ENCODE measurements at places on chromosomes 3 and 15. TPM values are rescaled to one million over a fixed set of nuclear protein-coding genes. Genes with fewer than 3 reads are reported as not detected.

- H3K27me3 ChIP-seq, result no peaks in the 10 kb centered on the region
- DNase-seq, result no peak
Observed at GRCh38 chr3:2838546-2839157, 271.5 kb downstream of the IL5RA start.

- no peaks in the 10 kb centered on the region for H3K27me3 ChIP-seq
- H3K27ac ChIP-seq, result no peak overlapping the region
- no peaks in the 10 kb centered on the region for H3K36me3 ChIP-seq
- no peaks in the 10 kb centered on the region for H3K4me1 ChIP-seq
Observed at GRCh38 chr3:95154766-95155165, 1091.9 kb downstream of the NSUN3 start.

DNA sequence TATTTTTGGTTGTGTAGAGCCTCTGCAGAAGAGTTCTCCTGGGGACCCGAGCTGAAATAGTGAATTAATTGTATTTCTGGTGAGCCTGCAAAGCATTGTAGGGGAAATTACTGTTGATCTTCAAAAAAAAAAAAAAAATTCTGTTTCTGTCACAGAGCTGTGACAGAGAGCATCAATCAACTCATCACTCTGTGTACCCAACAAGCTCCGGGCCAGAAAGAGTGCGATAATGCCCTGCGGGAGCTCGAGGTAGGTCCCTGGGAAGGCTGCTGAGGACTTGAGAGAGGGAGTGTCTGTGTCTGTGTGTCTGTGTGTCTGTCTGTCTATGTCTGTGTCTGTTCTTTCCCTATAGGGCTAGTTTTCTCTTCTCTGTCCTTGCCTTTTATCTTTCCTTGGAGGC, 294.4 kb upstream of the TPM1 start:
- DNase-seq, result no peak
- no peak overlapping the region for H3K27ac ChIP-seq
- H3K36me3 ChIP-seq, result no peaks in the 10 kb centered on the region

GRCh38 chr3:175238801-175239200, 379.7 kb downstream of the NAALADL2 start:
- H3K27me3 ChIP-seq, result no peaks in the 10 kb centered on the region
- H3K4me1 ChIP-seq, result no peaks in the 10 kb centered on the region
- no peak overlapping the region for H3K27ac ChIP-seq
- H3K36me3 ChIP-seq, result no peaks in the 10 kb centered on the region

GRCh38 chr15:62648954-62649353, 393.6 kb upstream of the TPM1 start:
- DNase-seq, result no peak
- no peaks in the 10 kb centered on the region for H3K27me3 ChIP-seq
- no peak overlapping the region for H3K4me3 ChIP-seq
- H3K4me1 ChIP-seq, result peaks cover 21% of the 10 kb centered on the region

DNA sequence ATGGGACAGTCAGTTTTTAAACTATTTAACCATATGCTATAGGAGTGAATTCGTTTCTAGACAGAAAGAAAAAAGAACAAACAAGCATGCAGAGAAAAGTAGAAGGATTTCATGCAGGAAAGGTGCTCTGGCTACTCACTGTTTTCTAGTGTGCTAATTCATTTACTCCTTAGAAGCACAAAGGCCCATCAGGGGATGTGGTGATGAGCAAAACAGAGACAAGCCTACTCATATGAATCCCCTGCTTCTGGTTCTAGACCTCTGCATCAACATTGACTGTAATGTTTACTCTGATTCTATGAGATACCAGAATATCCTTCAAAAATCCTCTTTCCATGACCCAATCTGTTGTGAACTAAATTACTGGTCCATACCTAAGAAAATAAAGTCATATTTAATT, 801.9 kb downstream of the PLOD2 start:
- no peaks in the 10 kb centered on the region for H3K4me1 ChIP-seq
- no peaks in the 10 kb centered on the region for H3K27me3 ChIP-seq
- no peak for DNase-seq
- no peak overlapping the region for H3K4me3 ChIP-seq
- H3K27ac ChIP-seq, result no peak overlapping the region

GRCh38 chr3:116322750-116323375, 122.4 kb downstream of the LSAMP start:
- H3K36me3 ChIP-seq, result no peaks in the 10 kb centered on the region
- H3K4me1 ChIP-seq, result no peaks in the 10 kb centered on the region
- no peak for DNase-seq
- no peak overlapping the region for H3K4me3 ChIP-seq

The SV2B gene
- not detected for total RNA-seq

The ZNF660 gene
- total RNA-seq, result 5.0 TPM

The MEIS2 gene
- 17.7 TPM for total RNA-seq

The ZNF639 gene
- 51.8 TPM for total RNA-seq

The MYZAP gene
- total RNA-seq, result not detected

The ERC2 gene
- total RNA-seq, result 0.36 TPM

All from osteoblast (primary cell).